ENCODE measurements at places on chromosomes 6 and 20.

DNA sequence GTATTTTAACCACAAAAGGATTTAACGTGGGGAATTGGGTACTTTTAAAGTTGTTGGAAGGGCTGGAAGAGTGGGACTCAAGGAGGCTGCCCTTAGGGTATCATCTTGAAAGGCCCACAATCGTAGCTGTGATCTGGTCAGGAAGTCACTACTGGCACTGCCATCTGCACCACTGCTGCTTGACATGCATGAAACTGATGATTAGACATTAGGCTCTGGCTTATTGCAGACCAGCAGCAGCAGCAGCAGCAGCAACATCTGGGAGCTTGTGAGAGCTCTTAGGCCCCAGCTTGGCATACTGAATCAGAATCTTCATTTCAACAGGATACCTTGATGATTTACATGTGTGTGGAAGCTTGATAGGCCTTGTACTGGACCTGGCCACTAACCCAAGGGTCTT lies 68.6 kb downstream of the PHF20 start:
- no peak for DNase-seq

GRCh38 chr6:43791745-43792422 lies 21.9 kb downstream of the VEGFA start:
- DNase-seq, result no peak

DNA sequence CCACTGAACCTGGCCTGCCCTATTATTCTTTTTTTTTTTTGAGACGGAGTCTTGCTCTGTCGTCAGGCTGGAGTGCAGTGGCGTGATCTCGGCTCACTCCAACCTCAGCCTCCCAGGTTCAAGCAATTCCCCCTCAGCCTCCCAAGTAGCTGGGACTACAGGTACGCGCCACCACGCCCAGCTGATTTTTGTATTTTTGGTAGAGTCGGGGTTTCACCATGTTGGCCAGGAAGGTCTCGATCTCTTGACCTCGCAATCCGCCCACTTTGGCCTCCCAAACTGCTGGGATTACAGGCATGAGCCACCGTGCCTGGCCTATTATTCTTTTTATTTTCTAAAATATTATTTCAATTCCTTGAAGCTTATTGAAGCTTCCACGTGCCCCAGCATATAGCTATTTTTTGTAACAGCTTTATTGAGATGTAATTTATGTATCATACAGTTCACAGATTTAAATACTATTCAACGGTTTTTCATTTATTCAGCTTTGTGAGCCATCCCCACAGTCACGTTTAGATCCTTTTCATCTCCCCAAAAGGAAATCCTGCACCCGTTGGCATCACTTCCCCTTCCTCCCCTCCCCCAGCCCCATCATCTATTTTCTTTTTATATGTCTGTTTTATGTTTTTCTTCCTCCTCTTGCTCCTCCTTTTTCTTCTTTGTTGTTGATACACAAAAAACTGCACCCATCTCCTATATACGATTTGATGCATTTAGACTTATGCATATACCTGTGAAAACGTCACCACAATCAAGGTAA lies 13.5 kb upstream of the MDFI start:
- DNase-seq, result no peak

DNA sequence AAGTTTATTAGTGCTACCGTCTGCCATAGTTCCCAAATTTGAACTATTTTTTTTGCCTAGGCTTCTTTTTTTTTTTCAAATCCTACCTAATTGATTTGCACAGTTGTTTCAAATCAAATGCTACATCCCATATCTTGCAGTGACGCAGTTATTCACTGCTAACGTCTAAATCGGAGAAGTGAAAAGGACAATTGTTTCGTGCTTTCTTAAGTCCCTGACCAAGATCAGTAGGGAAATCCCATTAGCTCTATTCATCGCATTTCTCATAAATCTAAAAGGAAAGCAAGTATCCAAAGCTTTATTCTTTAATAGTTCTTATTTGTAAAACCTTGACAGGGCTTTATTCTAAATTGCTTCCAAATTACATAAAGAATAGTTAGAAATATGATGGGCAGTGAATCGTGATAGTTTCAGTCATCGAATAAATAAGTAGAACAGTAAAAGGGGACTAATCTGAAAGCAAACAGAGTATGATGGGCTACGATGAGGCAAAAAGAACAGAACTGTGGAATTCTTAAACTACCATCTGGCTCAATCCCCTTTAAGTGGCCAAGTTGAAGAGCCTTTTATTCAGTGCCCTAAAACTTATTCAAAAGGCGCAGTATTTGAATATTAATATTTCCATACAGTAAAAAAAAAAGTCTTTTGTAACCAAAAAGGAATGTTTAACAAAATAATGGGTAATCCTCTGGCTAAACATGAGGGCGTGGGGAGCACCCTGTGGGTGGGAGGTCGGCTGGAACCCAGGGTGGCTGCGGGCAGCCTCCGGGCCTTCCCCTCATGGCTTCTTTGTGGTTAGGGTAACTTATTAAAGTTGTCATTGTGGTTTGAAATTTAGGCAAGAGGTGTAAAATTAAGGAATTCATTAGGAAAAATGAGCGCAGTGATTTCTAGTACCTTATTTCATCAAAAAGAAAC lies 3.0 kb upstream of the ARID1B start:
- no peak for DNase-seq

DNA sequence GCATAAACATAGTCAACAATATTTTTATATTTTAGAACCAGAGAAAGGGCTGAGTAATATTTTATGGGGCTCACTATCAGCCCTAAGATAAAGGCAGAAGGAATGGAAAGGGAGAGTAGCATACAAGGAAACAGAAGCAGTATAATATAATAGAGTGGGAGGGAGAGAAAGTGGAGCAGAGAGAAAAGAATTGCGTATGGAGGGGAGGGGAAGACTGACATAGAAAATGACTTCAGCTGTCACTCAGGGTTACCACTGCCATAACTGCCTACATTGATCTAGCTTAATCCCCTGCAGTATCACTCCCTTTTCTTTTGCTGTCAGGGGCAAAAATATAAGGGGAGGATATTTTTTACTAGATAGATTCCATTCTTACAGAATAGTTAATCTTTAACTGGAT lies 1133.5 kb upstream of the MAP3K7 start:
- no peak for DNase-seq

DNA sequence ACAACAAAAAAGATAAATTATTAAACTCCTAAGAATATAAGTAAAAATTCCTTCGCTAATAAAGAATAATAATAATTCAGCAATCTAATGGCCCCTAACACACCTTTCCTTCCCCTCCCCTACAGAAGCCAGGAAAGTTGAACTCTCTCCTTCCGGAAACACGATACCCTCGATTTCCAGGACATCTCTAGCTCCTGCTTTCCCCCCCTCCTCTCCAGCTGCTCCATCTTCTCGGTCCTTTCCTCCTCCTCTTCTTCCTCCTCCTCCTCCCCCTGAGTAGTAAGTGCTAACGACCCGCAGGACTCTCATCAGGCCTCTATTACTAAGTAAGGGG lies 603 bp downstream of the TASP1 start:
- no peak for DNase-seq

DNA sequence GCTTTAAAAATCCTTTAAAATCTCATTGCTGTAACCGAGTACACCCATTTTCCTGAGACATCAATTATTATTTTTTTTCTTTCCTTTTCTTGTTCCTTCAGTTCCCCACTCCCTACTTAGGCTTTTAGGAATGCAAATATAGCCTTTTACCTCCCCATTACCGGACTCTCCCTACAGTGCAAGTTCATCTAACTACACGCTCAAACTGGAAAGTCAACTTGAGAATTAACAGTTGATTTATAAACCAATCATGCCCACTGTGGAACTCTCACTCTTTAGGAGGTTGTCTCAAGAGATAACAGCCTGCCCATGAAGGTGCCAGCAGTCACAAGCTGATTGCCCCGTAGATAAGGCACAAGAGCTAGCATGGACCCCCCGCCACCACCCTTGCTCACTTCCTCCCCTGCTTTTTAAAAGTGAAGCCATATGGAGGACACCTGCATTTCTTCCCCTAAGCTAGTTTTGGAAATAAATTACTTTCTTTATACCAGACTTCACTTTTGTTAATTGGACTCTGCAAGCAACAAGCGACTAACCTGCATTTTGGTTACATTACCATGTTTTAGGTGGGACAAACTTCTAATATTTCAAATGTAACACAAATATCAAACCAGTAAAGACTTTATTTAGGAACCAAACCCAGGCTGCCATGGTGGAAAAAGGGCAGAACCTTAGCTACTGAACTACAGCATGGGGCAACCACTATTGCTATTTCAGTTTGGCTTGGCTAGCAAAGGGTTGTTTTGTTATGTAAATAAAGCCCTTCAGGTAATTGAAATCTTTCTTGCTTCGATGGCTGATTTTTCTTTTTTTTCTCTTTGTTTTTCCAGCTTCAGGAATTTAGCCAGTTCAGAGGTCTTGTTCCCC lies 34.9 kb downstream of the UBD start:
- DNase-seq, result no peak

GRCh38 chr6:42488129-42488528 lies 36.4 kb upstream of the TRERF1 start:
- no peak for DNase-seq

DNA sequence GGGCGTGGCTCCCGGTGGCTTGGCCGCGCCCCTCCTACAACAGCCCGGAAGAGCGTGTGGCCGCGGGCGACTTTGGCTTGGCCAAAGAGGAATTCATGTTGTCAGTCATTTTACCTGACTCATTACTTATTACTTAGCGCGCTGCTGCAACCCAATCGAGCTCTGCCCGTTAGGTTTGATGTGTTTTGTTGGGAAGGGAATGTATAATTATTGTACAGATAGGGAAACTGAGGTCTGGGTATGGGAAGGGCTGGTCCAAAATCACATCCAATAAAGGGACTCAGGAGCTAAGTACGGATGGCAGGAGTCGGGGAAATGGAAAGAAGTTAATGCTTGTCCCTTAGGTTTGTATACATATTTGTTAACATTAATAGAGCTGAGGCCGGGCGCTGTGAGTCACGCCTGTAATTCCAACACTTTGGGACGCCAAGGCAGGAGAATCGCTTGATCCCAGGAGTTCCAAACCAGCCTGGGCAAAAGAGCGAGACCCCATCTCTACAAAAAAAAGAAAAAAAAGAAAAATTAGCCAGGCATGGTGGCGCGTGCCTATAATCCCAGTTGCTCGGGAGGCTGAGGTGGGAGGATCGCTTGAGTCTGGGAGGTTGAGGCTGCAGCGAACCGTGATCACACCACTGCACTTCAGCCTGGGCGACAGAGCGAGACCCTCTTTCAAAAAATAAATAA lies 639 bp upstream of the ZNF335 start:
- peak; percentile 92 for DNase-seq

DNA sequence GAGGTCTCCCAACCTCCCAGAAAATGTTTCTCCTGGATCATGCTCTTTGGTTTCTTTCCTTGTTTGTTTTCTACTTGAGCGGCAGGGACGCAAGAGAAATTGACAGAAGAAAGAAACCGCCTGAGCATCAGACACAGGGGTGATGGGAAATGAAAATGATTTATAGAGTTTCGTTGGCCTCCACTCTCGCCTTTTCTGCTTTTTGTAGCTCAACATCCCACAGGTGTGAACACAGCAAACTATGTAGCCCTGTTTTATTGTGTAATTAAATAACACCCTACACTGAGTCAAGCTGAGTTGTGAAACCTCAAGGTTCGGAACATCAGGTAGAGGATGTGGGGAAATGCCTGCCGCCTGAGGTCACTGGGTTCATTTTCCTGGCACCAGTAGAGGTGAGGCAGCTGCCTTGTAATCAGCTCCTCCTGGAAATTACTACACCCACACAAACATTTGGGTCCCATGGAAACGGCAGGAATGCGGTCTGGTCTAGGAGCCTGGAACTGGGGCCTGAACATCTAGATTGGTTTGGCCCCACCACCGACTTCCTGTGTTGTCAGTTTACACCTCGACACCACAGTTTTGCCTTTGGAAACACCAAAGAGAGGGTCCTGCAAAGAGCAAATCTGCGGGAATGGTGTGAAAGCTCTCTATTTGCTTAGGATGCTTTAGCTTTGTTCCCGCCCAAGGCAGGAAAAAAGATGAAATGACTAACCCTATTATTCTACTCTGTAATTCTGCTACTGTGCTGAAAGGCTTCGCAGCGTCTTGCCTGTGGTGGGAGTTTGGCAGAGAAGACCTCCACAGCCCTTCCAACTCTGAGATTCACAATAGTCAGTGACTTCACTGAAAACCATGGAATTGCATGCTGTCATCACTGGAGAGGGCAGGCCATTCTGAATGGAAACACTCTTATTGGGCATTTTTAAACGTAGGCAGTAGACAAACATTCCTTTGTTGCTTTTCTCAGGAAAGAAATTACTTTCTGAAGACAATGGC lies 53.0 kb downstream of the ADAT2 start:
- DNase-seq, result no peak

DNA sequence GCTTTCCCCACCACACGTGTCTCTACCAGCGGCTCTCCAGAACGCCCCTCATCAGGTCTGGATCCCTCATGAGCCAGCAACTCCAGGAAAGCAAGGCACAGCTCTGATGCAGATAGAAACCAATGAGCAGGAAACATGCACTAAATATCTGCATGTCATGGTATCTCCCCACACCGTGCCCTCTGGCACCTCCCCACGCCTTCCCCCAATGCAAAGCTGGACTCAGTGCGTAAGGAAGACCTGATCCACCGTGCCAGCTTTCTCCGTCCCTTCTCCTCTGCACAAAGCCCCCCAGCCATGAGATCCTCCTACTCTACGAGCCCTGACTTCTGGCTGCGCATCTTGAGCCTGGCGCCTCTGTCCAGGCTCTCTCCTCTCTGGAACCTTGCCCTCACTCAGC lies 9.4 kb downstream of the PDE10A start:
- DNase-seq, result no peak

GRCh38 chr20:32527052-32527446 lies 58.1 kb downstream of the NOL4L start:
- DNase-seq, result no peak

Measured in activated naive CD4-positive, alpha-beta T cell treated with anti-CD3 and anti-CD28 coated beads, Interleukin-2, amount 10 ng/mL, durations not matched to agents 7 days and 5 days (primary cell).